ENCODE measurements at places on chromosomes 5 and 9. TPM values are rescaled to one million over a fixed set of nuclear protein-coding genes. Genes with fewer than 3 reads are reported as not detected.

Gene MOB3B
- polyA plus RNA-seq, result 1.5 TPM

Gene RGS7BP
- polyA plus RNA-seq, result 15.2 TPM

Gene PCDHGC5
- polyA plus RNA-seq, result 1.1 TPM

DNA sequence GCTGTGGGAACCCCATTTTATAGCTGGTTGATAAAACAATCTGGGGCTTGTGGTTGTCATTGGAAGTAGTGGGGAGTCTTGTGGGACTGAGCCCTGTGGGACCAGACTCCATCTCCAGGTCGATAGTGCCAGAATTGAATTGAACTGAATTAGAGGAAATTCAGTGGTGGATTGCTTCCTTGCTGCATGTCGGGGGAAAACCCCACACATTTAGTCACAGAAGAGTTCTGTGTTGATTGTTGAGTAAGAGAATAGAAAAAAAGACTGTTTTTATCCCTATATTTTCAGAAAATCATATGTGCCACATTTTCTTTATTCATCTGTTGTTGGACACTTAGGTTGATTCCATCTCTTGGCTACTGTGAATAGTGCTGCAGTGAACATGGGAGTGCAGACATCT lies 209.7 kb downstream of the ARHGEF28 start:
- DNase-seq, result no peak

GRCh38 chr9:98567540-98568233 lies 141.0 kb downstream of the GABBR2 start:
- no peak for DNase-seq

Gene FLT4
- polyA plus RNA-seq, result 9.2 TPM

Gene LYRM7
- 10.6 TPM for polyA plus RNA-seq

Gene RAPGEF1
- 122 TPM for polyA plus RNA-seq

DNA sequence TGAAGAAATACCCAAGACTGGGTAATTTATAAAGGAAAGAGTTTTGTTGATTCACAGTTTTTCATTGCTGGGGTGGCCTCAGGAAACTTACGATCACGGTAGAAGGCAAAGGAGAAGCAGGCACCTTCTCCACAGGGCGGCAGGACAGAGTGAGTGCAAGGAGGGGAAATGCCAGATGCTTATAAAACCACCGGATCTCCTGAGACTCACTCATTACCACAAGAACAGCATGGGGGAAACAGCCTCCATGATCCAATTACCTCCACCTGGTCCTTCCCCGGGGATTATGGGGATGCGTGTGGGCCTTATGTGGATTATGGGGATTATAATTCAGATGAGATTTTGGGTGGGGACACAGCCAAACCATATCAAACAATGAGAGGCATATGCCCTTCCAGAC lies 18.5 kb upstream of the RORB start:
- no peak for DNase-seq
